Stimulated activated CD8-positive, alpha-beta memory T cell treated with anti-CD3 and anti-CD28 coated beads, Interleukin-7, amount 100 ng/mL, for 4 hours (primary cell): ENCODE measurements at places on chromosomes 4 and X.

- DNase-seq, result no peak
These were observed 16.6 kb downstream of the TMEM255A start for GRCh38 chrX:120294651-120295050.

DNA sequence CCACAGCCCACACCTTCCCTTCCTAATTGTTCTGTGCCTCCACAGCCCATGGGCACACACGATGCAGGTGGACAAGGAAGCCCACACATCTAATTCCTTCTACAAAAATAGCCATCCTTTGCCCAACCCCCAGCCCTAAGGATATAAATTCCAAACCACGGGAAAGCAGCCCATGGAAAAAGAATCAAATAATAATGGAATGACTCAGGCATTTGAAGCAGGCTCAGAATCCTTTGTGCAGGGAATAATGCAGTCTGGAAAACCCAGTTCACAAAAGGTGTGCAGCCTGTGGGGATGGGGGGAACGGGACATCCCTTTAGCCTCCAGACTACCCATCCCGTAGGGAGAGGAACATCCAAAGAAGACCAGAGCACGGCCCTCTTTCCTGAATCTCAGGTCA, 342.3 kb upstream of the GALNT7 start:
- DNase-seq, result no peak

GRCh38 chr4:128848461-128848860, 39.0 kb downstream of the JADE1 start:
- DNase-seq, result no peak

- no peak for DNase-seq
These were observed 58.8 kb upstream of the TRPC3 start for GRCh38 chr4:122010610-122011009.

DNA sequence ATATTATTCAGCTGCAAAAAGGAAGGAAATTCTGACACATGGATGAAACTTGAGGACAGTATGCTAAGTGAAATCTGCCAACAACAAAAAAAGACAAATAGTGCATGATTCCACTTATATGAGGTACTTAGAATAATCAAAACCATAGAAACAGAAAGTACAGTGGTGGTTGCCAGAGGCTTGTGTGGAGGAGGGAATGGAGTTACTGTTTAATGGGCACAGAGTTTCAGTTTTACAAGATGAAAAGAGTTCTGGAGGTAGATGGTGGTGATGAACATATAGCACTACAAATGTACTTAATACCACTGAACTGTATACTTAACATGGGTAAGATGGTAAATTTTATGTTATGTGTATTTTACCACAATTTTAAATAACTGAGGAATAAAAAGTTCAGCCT, 212.0 kb upstream of the KLF3 start:
- no peak for DNase-seq

GRCh38 chr4:99886146-99886545, 8.1 kb downstream of the LAMTOR3 start:
- no peak for DNase-seq

- no peak for DNase-seq
These were observed 10.0 kb downstream of the CLCN4 start for GRCh38 chrX:10166731-10167151.

GRCh38 chr4:147479786-147480185, 1.1 kb upstream of the EDNRA start:
- DNase-seq, result no peak

DNA sequence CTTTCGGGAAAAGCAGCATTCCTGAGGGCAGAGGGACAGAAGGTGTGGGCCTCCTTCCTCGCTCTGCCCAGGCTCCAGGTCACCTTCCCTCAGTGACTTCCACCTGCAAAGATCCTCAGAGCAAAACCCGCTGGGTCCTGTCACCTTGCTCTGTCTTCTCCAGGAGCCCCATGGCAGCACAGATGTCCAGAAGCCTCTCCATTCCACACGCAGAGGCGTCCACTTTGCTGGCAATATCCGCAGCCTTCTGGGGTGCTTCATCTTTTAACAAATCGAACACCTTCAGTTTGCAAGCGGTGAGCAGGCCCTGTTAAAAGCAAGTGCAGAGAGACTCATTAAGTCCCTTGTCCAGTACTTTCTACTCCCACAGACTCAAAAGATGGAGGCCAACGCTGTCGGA, 27.3 kb downstream of the ASMTL start:
- no peak for DNase-seq

GRCh38 chr4:55008166-55009056, 117.0 kb downstream of the KDR start:
- no peak for DNase-seq

DNA sequence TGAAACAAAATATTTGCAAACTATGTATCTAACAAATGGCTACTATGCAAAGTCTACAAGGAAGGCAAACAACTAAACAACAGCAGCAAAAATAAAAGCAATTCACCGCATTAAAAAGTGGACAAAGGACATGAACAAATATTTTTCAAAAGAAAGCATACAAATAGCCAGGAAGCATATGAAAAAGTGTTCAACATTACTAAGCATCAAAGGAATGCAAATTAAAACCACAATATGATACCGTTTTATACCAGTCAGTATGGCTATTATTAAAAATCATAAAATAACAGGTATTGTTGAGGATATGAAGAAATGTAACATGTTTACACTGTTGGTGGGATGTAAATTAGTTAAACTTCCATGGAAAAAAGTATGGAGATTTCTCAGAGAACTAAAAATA, 1106.7 kb downstream of the PDHA2 start:
- no peak for DNase-seq
